IMR-90 (cell line): ENCODE measurements at places on chromosomes 7 and 10. TPM values are rescaled to one million over a fixed set of nuclear protein-coding genes. Genes with fewer than 3 reads are reported as not detected.

DNA sequence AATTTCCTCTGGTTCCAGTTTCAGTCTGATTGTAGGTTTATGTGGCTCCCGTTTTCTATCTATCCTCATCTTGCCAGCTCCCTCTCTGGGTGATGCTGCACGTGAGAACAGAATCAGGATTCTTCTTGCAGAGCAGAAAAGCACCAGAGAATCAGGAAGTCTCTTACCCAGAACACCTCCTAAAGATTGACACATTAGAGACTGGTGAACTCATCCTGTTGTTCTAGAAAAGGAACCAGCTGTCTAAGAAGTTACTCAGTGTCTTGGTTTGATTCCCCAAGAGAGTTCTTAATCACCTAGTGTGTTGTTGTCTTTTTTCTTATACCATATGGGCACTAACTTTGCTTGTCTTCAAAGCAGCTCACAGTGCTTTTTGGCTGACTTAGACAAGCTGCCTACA is 152.4 kb downstream of the DGKI start:
- peak; percentile 17 for DNase-seq

DNA sequence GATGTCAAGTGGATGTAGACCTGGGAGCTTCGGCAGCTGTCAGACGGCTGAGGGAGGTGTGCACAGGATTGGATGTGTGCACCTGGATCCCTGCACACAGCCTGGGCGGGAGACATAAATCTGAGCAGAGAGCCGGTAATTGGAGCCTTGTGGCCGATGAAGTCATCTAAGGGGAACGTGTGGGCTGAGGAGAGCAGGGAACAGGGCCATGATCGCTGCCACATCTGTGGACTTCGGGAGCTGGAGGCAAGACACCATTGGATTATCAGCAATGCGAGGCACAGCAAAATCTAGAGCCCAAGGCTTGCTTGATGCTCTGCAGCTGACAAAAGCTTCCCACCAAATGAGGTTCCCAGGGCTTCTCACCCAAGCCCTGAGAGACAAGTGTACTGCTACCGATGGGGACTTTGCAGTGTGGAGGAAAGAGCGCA is 147.7 kb downstream of the PTPN20 start:
- peak; percentile 46 for DNase-seq

DNA sequence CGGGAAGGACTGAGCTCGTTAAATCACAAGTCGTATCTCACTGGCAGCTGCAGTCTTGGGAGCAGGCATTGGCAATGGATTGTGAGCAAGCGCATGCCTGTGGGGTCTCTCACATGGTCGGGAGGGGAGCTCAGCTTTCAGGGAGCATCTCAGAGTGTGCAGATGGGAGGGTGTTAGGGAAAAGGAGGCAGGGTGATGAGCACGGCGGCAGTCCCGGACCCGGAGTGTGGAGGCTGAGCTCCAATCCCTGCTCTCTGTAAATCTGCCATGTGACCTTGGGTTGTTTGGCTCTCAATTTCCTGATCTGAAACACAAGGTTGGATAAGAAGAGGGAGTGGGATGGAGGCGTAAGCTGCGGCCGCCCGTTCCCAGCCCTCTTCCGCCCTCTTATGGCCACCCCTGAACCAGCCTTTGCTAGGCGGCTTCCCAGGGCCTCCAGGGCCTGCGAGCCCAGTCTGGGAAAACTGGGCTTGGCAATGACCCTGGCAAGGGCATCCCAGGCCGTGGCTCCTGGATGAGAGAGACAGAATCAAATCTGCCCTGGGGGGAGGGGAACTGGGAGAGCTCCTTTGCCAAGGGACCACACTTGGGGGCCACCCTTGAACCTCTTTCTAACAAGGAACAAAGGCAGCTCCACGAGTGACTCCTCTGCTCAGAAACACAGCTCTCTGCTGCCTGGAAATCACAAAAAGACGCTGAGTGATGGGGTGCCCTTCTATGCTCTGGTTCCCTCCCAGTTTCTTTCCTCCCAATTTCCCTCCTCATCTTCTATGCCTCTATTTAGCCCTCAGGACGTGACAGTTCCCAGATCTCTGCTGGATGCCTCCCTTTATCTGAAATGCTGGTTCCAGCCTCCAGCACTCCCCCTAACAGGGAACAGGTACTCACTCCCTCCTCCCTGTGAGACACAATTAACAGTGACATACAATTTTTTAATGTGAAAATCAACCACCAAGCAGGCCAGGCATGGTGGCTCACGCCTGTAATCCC is 41.7 kb upstream of the LOXL4 start:
- peak; percentile 87 for DNase-seq

- DNase-seq, result no peak
Observed at GRCh38 chr7:108086546-108086945, 43.6 kb downstream of the LAMB4 start.

DNA sequence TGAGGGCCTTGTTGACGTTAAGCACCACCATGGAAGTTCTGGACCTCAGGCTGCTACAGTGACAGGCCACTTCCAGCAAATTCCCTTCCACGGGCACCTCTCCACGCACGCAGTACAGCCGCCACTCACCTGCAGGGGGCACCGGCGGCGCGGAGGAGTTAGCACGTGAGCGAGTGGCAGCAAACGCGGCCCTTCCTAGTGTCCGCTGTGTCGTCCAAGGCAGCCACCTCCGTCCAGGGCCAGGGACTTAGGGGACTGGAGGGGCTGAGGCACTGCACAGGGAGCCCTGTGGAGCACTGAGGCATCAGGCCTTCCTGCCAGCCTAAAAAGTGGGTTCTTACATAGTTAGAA is 164.4 kb downstream of the SVIL start:
- DNase-seq, result no peak

DNA sequence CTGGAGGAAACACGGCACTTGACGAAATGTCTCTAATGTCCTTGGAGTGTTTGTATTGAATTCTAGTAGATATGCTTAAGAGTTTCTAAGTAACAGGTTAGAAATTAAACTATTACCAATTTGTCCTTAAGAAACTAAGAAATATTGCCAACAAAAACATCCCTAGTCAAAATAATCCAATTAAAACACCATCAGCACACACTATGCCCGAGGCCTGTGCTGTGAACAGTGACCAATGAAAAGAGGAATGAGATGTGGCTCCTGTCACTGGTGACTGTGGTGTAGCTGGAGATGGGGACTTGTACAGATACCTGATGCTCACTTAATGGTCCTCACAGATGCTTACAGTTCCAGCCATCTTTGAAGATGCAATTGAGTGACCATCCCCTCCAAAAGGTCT is 651.1 kb downstream of the SORCS3 start:
- DNase-seq, result no peak

- peak; percentile 63 for DNase-seq
Observed at GRCh38 chr7:54802841-54803240, 43.8 kb upstream of the SEC61G start.

DNA sequence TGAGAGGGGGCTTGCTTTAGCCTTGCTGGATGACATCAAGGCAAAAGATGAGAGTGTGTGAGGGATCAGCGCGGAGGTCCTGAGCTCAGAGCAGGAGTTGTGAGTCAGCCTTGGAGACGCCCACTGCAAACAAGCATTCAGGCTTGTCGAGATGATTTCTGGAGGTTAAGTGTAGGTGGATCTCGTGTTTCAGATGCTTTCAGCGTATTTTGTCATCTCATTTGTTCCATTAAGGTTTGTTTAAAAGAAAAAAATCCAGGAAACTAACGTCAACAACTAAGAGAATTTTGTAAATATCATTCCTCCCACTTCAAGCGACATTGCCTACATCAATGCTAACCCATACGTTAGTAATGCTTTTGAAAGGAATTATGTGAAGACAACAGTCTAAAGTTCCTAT is 715.4 kb upstream of the NRP1 start:
- peak; percentile 82 for DNase-seq

GRCh38 chr10:60732807-60733516 is 45.3 kb upstream of the CDK1 start:
- DNase-seq, result no peak

- DNase-seq, result no peak
Observed at GRCh38 chr10:61887772-61888171, 13.7 kb upstream of the ARID5B start.

GRCh38 chr10:110502072-110502845 is 4.6 kb downstream of the DUSP5 start:
- DNase-seq, result no peak

DNA sequence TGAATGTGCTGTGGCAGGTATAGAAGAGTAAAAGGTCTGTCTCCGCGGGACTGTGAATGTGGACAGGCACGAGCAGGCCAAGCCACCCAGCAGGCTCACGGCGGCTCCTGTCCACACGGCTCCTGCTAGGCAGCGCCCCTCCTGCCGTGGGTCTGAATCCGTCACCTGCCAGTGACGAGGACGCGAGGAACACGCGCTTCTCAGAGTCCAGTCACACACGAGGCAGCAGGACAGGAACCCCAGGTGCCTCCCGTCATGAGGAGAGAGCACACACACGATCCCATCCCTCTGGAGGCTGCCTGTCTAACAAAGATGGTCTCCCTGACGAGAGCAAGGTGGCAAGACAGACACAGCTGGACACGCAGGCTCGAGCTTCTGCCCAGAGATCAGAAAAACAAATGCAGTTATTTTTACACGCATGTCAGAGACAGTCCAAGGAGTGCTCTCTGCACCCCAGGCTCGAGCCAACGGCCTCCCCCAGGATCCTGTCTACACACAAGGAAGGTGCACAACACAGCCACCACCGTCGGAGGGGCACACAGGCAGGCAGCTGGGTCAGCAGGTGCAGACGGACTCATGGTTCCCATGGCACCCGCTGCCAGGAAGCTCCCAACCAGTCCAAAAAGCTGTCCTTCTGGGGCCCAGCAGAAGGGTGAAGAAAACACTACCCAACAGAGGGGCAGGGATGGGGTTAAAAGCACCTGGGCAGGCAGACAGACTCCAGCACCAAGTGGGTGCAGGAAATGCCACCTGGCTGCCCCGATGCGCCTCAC is 103.2 kb downstream of the MAD1L1 start:
- no peak for DNase-seq

GRCh38 chr7:145168427-145168826 is 332.6 kb upstream of the TPK1 start:
- no peak for DNase-seq

DNA sequence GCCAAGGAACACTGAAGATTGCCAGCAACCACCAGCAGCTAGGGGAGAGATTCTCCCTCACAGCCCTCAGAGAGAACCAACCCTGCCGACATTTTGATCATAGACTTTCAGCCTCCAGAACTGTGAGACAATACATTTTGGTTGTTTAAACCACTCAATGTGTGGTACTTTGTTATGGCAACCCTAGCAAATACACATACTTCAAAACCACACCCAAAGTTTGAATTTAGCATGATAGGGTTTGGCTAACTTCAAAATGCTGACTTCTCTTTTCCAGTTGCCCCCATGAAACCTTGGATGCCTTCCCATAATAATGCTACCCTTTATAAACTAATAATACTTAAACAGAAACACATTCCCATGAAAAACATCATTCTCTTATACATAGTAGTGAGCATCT is 149.8 kb downstream of the DGKI start:
- no peak for DNase-seq

- DNase-seq, result no peak
Observed at GRCh38 chr7:149732111-149732561, 41.3 kb downstream of the ZNF467 start.

DNA sequence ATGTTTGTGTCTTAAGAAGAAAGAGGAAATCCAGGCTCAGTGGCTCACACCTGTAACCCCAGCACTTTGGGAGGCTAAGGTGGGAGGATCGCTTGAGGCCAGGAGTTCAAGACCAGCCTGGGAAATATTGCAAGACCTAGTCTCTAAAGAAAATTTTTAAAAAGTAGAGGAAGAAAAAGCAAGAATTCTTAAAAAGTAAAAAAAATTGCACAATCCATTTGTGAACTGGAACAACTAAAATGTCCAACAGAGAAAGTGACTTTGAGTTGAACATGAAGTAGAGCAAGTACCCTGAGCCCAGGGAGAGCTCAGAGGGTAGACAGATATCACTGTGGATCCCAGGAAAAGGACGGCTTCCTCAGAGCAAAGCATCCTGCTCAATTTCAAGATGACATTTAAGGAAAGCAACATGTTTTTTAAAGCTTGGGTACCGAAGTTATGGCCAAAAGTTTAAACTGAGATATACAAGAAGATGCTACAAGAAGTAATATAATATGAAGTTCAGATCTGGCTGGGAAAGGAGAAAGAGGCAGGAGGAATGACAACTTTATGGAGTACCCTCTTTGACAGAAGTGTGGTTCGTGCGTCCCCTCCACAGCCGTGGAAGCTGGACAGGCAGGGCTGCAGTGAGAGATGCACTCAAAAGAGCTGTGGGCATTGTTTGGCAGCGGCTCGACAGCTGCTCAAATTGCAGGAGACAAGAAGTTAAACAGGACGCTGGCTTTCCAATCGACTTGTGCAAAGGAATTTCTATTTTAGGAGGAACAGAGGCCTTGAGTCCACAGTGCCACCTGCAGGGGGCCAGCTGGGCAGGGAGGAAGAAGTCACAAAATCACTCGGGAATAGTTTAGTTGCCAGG is 201.3 kb downstream of the JCAD start:
- peak; percentile 82 for DNase-seq

- no peak for DNase-seq
Observed at GRCh38 chr7:65338346-65338745, 35.3 kb upstream of the ZNF92 start.

- DNase-seq, result no peak
Observed at GRCh38 chr7:17070231-17070708, 188.5 kb upstream of the AGR3 start.

DNA sequence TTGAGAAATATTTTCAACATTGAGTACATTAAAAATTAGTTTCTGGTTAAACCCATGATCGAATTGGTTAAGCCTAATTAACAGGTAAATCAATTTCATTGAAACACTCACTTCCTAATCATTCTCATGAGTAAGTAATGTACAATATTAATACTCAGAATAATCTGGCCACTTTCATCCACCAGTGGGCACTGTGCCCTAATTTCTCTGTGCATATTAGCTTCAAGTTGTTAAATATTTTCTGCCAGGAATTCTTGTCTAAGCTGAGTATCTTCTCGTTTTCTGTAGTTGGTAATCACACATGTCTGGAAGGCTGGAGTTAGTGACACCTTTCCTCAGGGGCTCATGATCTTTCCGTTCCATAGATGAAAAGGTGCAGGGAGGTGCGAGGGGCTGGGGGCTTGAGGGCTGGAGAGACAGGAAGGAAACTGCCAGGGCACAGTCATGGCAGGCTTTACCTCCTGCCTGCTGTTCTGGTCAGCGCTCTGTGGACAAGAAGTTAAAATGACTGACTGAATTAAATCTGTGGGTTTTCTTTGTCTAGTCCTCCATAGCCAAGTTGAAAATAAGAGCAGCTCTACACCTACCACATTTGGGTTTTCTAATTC is 71.9 kb downstream of the WIPF3 start:
- DNase-seq, result peak; percentile 46

GRCh38 chr10:43888586-43888985 is 239.9 kb upstream of the ZNF32 start:
- peak; percentile 95 for DNase-seq

Gene EPO
- total RNA-seq, result not detected in 2 replicates

Gene ZNF503
- total RNA-seq, result 0.36 and 0.83 TPM in 2 replicates

Gene LEP
- not detected in 2 replicates for total RNA-seq

Gene PLAU
- 115 and 123 TPM in 2 replicates for total RNA-seq

Gene CPA4
- total RNA-seq, result 365 and 382 TPM in 2 replicates

Gene TRPV6
- not detected in 2 replicates for total RNA-seq

Gene ZEB1
- 108 and 139 TPM in 2 replicates for total RNA-seq

Gene HTR7
- total RNA-seq, result 0.56 and 0.72 TPM in 2 replicates

Gene EN2
- total RNA-seq, result not detected in 2 replicates

Gene ANKRD7
- total RNA-seq, result 0.18 and 0.28 TPM in 2 replicates

Gene ANTXRL
- total RNA-seq, result not detected in 2 replicates

Gene OR2A12
- total RNA-seq, result not detected in 2 replicates
